Stimulated activated CD4-positive, alpha-beta T cell treated with anti-CD3 and anti-CD28 coated beads, TNF-alpha, amount 100 ng/mL, for 48 hours (primary cell): ENCODE measurements at places on chromosomes 1 and 21.

DNA sequence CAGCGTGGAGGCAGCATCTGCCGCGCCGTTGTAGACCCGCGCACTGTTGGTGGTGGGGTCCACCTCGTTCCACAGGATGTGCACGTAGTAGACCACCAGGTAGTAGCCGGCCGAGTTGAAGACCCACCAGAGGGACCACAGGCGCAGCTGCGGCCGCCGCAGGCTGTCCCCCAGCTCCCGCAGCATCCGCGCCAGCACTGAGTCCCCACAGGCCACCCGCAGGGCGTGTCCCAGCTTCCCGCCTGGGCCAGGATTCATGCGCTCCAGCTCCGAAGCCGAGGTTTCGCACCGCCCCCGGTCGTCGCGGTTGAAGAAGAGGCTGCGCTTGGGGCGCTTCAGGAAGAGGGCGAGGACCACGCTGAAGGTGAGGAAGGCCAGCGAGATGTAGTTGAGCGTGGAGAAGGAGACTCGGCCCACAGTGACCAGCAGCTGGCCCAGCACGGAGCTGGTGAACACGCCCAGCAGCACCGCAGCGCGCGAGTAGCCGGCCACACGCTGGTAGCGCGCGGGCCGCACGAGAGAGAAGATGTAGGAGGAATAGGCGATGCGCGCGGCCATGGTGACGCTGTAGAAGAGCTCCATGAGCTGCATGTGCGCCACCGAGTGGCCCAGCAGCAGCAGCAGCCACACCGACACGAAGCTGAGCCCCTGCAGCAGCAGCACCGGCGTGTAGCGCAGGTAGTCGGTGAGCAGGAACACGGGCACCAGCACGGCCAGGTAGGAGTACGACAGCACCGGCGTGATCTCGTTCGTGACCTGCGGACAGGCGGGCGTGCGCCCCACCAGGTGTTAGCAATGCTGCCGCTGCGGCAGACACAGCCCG, 10.6 kb downstream of the SLC19A1 start:
- no peak for DNase-seq

GRCh38 chr1:115988953-115989352, 12.6 kb downstream of the SLC22A15 start:
- DNase-seq, result no peak

GRCh38 chr1:236416165-236416564, 22.1 kb downstream of the EDARADD start:
- no peak for DNase-seq

DNA sequence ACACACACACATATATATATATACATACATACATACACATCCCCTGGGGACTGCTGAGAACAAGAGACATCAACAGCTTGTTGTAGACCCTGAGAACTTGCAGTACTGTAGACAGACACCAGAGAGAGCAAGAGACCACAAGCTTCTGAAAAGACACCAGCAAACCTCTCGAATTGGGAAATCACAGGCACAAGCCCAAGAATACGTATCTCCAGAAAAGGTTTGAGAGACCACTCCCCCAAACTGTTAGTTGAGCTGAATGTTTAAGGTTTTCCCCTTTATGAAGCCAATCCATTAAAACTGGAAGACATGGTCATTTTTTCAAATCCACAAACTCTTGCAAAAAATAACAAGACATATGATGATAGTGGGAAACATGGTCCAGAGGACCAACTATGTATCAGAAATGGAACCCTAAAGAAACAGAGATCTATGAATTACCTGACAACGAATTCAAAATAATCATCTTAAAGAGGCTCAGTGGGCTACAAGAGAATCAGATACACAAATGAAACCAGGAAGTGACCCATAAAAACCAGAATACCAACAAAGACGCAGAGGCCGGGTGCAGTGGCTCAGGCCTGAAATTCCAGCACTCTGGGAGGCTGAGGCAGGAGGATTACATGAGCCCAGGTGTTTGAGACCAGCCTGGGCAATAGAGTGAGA, 45.1 kb downstream of the SLC2A1 start:
- DNase-seq, result no peak

DNA sequence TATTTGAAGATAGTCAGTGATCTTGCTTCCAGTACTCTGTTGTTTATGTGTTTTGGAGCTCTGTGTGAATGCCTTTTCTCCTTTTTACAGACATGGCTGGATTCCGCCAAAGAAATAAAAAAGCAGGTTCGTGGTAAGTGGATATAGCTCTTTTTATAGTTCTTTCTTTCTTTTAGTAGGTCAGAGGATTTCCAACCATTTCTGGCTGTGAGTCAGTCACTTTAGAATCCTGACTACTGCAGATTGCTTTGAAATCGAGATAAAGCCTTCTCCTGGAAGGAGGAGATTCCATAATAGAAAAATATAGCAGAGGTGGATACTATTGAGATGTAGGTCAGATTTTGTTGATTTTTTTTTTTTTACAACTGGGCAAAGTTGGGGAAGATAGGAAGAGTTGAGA, 97.4 kb downstream of the EPB41 start:
- no peak for DNase-seq

- DNase-seq, result no peak
Measured at GRCh38 chr1:36142121-36142520, 7.2 kb downstream of the TRAPPC3 start.

GRCh38 chr1:16141573-16142336, 14.1 kb downstream of the EPHA2 start:
- no peak for DNase-seq

DNA sequence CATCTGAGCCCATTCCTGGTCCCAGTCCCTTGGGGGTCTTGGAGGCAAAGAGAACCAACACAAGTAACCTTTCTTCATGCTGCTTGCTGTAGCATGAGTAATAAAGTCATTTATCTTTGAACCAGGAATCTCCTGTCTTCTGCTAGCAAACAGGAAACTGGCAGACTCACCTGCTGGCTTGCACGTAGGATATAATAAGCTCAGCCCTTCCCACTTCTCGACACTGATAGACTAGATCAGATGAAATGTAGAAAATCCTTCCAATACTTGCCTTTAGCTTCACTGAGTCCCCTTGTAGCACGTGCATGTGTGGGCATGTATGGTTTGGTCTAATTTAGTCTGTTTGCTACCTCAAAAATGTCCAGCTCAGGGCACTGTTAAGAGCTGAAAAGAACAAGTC, 6.5 kb upstream of the TFF2 start:
- no peak for DNase-seq

DNA sequence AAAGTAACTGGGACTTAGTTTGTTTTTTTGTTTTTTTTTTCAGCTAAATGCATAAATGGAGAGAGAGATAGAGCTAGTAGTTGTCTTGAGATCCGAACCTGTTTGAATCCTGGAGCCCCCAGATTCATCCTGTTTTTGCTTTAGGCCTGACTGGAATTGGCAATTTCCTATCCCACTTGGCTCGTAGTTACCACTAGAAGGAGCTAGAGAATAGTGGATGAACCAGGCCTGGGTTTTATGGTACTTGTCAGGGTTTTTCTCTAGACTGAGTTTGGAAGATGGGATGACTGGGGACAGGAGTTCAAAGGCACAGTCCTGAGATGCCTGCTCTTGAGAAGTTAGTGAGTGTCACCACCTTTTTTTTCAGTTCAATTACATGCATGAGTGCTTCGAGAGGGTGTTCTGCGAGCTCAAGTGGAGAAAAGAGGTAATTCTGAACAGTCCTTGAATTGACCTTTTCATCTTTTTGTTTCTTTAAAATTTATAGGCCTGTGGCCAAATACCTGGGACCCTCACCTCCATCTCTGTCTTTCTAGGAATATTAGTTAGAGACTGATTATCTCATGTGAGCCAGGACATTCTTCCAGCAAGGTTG, 23.4 kb downstream of the CELF3 start:
- DNase-seq, result no peak

GRCh38 chr1:179550746-179551682, 24.7 kb downstream of the NPHS2 start:
- DNase-seq, result no peak

GRCh38 chr1:201696217-201696761, 132.7 kb upstream of the IPO9 start:
- no peak for DNase-seq

- no peak for DNase-seq
Measured at GRCh38 chr21:17988102-17988437, 168.9 kb upstream of the C21orf91 start.

GRCh38 chr1:65691152-65691900, 101.4 kb upstream of the PDE4B start:
- DNase-seq, result no peak

GRCh38 chr1:11645670-11646265, 8.5 kb downstream of the FBXO2 start:
- peak; percentile 69 for DNase-seq

DNA sequence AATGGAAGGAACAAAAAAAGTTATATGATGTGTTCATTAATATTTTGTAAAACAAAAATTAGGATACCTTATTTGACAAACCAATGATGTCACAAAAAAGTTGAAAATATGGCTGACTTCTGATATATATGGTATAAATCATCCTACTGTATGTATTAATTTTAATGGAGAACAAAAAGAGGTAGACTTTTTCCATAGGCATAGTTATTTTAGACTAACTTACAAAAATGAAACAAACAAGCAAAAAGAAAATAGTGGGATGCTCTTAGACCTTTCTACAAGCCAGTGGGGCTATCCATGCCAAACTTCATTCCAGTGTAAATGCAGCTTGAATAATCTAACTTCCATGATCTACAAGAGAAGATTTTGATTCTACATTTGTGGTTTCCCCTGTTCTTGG, 522 bp upstream of the SPTA1 start:
- DNase-seq, result no peak

- DNase-seq, result no peak
Measured at GRCh38 chr1:184480736-184481135, 93.9 kb downstream of the C1orf21 start.

- no peak for DNase-seq
Measured at GRCh38 chr1:175833951-175834350, 90.6 kb upstream of the TNR start.

GRCh38 chr1:76110666-76111065, 36.1 kb downstream of the ST6GALNAC3 start:
- no peak for DNase-seq

GRCh38 chr1:38243106-38243505, 196.5 kb upstream of the POU3F1 start:
- DNase-seq, result no peak

GRCh38 chr1:108841703-108842102, 15.2 kb downstream of the AKNAD1 start:
- DNase-seq, result no peak

DNA sequence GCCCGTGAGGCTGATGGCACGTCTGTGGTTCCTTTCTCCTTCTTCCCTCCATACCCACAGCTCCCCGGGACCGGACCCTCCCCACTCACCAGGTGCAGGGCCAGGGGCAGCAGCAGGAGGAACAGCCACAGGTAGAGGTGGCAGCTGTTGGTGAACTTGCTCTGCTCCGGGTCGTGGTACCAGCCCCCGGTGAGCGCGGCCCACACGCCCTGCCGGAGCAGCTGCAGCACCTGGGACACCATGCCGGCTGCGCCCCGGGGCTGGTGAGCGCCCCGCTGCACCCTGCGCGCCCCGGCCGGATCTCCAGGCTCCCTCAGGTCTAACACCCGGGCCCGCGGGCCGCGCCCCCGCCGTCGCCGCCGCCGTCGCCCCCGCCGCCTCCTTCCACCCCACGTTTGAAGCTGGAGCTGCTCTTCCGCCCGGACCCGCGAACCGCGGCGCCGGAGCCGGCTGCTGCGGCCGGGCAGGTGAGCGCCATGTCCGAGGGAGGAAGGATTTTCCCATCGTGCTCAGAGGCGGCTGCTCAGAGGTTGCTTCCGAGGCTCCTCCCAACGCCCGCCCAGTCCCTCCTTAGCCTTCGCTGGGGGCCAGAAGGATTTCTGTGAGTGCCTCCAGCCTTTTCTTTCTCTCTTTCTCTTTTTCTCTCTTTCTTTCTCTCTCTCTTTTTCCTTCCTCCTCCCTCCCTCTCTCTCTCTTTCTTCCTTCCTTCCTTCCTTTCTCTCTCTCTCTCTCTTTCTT, at the start of gene PCNX2:
Gene PCNX2, minus strand, starts transcription at position 489 of the 738 bp plus-strand sequence. Its CDS starts 247 bp downstream, at position 242.
- peak; percentile 66 for DNase-seq

GRCh38 chr1:180982422-180982821, 40.2 kb downstream of the STX6 start:
- no peak for DNase-seq

GRCh38 chr1:160206036-160206389, 829 bp downstream of the PEA15 start:
- peak; percentile 22 for DNase-seq

DNA sequence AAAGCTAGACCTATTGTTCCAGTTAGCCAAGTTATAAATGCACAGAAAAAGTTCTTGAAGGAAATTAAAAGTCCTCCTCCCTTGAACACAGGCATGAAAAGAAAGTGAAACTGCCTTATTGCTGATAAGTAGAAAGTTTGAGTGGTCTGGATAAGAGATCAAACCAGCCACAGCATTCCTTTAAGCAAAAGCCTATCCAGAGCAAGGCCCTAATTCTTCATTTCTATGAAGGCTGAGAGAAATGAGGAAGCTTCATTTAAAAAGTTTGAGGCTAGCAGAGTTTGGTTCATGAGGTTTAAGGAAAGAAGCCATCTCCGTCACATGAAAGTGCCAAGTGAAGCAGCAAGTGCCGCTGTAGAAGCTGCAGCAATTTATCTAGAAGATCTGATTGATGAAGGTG, 2.7 kb upstream of the SSX2IP start:
- DNase-seq, result no peak

GRCh38 chr1:66214901-66215300, 319.1 kb upstream of the SGIP1 start:
- no peak for DNase-seq
